ENCODE measurements at places on chromosomes 12 and 14. TPM values are rescaled to one million over a fixed set of nuclear protein-coding genes. Genes with fewer than 3 reads are reported as not detected.

DNA sequence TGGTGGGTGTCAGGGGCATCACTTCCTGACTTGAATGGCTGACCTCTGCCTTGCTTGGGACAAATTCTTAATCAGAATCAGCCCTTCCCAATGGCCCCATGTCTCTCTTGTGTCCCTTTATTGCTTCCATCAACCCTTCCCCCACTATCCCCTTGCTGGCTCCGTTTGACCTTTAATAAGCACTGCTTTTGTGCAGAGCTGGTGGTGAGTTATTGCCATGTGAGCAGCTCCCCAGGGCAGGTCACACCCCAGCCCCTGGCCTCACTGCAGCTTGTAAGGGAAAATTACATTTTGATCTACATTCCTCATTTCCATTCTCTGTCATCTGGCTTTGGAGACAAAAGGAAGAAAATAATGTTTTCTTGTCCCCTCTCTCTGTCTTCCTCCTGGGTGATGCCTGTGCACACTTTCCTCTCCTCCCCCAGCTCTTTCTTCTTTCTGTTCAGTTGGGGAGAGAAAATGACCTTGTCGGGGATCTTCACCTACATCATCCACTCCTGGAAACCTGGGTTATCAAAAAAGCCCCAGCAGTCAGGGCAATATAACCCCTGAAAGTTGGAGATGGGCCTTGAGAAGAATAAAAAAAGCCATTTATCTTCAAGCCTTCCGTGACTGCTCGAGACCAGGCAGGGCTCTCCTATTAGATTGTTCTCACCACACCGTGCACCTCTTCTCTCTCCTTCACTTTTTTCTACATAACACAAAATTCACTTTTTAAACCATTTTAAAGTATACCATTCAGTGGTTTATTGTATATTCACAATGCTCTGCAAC lies 100.4 kb upstream of the SRRM4 start:
- no peak for DNase-seq

DNA sequence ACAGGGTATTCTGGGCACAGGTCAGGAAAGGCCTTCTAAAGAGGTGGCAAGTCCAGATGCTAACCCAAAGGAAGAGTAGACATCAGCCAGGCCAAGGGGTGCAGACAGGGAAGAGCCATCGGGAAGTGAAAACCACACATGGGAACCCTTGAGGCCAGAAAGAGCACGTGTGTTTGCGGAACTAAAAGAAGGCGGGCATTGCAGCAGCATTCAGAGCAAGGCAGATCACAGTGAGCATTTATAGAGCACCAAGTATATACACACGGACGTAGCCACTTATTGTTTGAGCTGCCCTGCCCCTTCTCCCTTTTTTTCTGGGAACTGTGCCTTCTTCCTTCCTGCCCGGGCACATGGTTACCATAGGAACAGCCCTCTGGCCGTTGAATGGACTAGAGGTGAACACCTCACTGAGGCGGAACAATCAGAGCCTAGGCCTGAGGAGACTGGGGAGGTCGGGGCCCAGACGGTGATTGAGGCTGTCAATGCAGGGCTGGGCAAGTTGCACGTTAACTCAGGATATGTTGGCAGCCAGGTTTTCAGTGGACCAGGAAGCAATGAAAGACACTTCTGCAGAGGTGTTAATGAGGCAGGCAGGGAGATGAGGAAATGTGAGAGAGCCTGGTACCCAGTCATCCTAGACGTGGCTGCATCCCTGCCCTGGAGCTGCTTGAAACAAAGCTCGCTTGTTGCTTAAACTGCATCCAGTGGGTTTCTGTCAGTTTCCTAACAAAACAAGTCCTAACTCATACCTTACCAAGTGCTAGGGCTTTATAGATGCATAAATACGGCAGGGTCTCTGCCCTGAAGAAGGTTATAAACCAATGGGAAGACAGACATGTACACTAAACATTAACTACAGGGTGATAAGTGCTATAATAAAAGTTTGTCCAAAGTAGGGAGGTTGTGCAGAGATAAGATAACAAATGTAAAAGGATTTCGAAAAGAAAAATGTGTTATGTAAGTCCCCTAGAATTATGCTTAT lies 34.2 kb downstream of the MOAP1 start:
- no peak for DNase-seq

GRCh38 chr12:48858043-48858442 lies 6.1 kb upstream of the DDX23 start:
- no peak for DNase-seq

DNA sequence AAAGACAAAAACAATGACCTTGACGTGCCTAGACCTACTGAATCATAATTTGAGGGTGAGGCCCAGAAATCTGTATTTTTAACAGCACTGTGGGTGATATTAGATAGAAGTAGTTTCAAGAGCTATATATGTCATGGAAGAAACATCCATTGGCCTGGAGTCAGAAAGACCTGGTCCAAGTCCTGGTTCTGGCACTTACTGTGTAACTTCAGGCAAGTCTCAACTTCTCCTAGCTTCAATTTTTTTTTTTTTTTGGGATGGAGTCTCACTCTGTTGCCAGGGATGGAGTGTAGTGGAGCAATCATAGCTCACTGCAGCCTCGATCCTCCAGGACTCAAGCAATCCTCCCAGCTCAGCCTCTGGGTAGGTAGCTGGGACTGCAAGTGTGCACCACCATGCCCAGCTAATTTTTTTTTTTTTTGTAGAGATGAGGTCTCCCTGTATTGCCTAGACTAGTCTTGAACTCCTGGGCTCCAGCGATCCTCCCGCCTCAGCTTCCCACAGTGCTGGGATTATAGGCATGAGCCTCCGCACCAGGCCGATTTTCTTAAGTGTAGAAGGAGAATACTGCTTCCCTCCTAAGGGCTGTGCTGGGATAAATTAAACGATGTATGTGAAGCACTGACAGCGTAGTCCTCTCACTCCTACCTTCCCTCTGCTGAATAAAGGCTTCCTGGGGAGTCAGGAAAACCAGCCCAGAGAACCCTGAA lies 14.3 kb upstream of the GPX2 start:
- no peak for DNase-seq

COL2A1 gene
- polyA plus RNA-seq: not detected

DNA sequence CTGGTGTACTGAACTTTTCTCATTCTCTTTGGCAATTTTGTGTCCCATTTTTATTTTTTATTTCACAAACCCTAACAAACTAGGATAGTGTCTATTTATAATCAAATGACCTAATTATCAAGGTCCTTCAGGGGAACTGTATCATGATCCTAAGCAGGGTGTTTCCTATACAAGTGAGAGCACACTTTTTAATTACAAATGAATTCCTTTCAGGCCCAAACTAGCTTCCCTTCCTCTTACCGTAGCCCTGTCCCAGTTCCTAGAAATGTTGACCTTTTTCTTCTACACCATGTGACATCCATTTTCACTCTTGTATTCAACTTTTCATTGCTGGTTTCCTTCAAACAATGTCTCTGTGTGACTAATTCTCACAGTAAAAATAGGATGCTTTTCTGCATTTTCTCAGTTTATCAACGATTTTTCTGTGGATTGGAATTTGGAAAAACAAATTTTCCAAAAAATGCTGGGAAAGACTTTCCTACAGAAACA lies 411.4 kb downstream of the CCDC91 start:
- no peak for DNase-seq

DNA sequence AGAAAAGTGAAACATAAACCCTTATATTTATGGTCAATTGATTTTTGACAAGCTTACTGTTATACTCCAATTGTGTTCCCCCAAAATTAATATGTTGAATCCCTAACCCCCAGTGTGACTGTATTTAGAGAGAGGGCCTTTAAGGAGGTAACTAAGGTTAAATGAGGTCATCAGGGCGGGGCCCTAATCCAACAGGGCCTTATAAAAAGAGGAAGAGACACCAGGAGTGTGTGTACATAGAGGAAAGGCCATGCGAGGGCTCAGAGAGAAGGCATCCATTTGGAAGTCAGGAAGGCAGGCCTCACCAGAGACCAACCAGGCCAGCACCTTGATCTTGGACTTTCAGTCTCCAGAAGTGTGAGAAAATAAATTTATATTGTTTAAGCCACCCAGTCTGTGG lies 6.5 kb upstream of the VTI1B start:
- no peak for DNase-seq

GRCh38 chr12:11823043-11823442 lies 173.6 kb downstream of the ETV6 start:
- DNase-seq: no peak

GRCh38 chr14:90354551-90355298 lies 23.0 kb upstream of the NRDE2 start:
- no peak for DNase-seq

OASL gene
- 0.57 TPM for polyA plus RNA-seq

DNA sequence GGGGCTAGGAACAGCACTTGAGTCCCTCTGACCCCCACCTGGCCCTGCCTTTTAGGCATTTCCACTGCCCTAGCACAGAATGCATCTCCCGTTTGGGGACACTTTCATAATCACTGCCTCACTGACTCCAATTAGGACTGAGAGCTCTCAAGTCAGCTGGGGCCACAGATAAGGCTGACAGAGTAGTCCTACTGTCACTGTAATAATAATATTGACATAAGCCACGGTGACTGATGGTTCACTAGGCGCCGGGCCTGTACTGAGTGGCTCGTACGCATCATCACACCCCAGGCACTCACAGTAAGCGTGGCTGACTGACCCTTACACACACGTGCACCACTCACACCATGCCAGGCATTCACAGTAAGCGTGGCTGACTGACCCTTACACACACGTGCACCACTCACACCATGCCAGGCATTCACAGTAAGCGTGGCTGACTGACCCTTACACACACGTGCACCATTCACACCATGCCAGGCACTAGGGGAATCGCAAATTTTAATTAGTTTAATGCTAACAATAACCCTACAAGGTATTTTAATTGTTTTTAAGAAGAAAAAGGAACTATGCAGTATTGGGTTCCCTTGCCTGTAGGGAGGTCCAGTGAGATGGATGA lies 87.7 kb downstream of the CHGA start:
- no peak for DNase-seq

ANO2 gene
- polyA plus RNA-seq: 3.8 TPM

GRCh38 chr14:101018561-101019290 lies 115.2 kb upstream of the RTL1 start:
- DNase-seq: no peak

ACSM4 gene
- not detected for polyA plus RNA-seq

DNA sequence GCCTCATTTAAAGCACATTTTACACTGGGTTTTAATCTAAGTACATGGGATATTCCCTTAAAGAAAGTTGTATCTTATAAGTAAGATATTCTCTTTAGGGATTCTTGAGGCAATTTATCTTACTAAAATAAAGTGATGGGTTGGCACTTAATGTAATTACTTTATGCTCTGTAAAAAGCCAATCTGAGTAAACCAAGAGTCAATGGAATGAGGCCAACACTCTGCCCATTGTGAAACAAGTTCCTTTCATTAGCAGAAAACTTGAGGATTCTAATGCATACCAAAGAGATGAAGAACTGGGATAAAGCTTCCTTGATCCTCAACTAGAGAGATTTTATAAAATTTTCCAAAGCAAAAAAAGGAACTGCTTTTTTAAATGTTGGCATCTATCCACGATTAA lies 121.2 kb downstream of the METTL25 start:
- DNase-seq: no peak

GRCh38 chr14:70064136-70064865 lies 124.5 kb downstream of the SLC8A3 start:
- no peak for DNase-seq

DNA sequence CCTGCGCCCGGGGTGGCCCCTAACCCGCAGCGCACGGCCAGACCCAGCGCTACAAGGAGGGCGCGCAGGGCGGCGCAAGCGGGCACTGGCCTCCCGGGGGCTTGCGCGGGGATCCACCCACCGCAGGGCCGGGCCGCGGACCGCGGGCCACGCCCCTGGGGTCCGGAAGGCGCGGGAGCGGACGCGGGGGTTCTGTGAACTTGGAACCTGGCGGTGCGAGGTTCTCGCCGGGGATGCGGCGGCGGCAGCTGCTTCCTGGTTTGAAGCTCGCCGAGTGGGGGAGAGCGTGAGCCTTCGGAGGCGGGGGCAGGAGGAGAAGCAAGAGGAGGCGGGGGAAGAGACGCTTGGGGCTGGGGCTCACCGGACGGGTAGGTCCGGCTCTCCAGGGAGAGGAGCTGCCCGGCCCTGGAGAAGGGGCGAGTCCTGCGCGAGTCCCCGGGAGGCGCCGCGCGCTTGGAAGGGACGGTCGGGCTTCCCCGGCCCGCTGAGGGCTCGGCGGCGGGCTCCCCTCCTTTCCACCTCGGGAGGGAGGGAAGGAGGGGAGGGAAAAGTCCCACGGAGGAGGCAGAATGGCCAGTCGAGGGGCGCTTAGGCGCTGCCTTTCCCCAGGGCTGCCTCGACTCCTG lies at the start of gene PRKCH:
Gene PRKCH (plus strand): TSS at position 195 of the 626 bp plus-strand sequence. CDS start 523 bp downstream, outside the sequence.
- DNase-seq: peak; percentile 83

FAM186B gene
- polyA plus RNA-seq: 0.30 TPM

DNA sequence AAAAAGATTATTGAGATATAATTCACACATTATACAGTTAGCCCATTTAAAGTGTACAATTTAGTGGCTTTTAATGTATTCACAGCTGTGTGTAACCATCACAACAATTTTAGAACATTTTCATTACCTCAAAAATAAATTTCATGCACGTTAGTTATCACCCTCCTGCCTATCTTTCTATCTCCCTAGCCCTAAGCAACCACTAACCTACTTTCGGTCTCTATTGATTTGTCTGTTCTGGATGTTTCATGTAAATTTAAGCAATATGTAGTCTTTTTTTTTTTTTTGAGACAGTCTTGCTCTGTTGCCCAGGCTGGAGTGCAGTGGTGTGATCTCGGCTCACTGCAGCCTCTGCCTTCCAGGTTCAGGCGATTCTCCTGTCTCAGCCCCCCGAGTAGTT lies 439.4 kb downstream of the PCNX1 start:
- no peak for DNase-seq

DNA sequence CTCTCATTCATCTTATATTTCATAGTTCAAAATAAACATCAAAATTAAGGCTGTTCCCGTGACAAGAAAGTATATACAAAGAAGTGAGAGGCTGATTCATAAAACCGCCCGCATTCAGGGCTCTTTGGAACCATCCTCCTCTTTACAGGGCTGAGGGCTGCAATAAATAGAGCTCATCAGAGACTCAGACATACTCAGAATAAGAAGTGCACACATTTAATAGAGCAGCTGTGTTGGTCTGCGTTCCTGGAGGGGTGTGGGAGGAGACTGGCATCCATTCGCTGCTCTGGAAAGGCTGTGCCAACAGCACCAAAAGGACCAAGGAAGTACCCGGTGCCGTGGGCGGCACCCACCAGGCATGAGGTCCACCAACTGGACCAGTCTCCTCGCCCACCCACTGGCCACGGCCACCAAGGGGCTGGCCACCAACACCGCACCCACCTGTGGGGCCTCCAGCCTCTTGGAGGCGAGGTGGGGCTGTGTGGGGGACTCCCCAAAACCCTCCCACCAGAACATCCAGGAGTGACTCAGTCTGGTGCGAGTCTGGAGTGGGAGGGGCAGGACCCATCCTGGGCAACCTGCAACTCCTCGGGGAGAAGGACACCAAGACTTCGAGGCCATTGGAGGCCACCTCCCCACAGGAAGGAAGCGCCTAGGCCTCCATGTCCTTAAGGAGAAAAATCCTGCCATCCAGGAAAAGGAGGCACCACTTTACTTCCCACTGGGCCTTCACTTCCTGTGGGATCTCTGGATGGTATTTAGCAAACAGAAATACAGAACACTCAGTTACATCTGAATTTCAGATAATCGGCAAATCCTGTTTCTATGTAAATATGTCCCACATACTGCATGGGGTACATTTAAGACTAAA lies 32.7 kb downstream of the VCPKMT start:
- no peak for DNase-seq

IFI27L1 gene
- 19.4 TPM for polyA plus RNA-seq

GRCh38 chr14:74621556-74621955 lies 9.5 kb upstream of the LTBP2 start:
- DNase-seq: peak; percentile 29

- no peak for DNase-seq
Observed at GRCh38 chr12:31622038-31622437, 31.1 kb upstream of the DENND5B start.

All from heart left ventricle (tissue), 16 donors.